ENCODE measurements at places on chromosomes 3 and 15.
A peak's percentile ranks its signal among the peaks of the same experiment; 100 is the strongest.

DNA sequence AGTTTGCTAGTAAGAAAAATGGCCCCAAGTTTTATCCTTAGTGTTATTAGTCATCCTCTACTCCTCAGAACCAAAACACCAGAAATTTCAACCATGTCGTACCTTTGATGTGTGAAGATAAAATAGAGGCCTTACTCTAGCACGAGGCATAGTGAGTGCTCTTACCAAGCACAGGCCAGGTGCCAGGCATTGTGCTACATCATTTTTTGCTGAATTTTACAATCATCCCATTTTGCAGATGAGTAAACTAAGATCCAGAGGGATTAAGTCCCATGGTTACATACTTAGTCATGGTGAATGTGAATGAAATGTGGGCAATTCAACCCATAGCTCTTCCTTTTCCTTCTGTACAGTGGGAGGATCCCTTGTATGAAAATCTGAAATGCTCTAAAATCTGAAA, 15.2 kb downstream of the LMCD1 start:
- no peak for DNase-seq

DNA sequence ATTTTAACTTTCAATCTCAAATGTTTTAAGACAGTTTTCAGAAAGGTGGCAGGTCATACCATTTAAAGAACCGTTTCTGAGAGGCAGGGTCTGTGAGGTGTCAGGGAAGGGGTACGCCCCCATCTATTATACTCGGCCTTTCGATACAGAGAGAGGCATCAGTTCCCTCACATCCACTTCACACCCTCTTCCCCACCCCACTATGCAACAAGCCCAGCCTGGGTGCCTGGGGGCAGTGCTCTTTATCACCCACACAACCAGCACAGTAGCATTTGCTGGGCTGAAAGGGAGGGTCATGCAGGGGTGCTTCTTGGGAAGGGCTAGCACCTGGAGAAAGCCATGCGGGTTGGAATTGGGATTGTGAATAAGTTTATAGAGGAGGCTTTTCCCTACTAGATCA, 56.0 kb upstream of the KCNMB2 start:
- DNase-seq = no peak

DNA sequence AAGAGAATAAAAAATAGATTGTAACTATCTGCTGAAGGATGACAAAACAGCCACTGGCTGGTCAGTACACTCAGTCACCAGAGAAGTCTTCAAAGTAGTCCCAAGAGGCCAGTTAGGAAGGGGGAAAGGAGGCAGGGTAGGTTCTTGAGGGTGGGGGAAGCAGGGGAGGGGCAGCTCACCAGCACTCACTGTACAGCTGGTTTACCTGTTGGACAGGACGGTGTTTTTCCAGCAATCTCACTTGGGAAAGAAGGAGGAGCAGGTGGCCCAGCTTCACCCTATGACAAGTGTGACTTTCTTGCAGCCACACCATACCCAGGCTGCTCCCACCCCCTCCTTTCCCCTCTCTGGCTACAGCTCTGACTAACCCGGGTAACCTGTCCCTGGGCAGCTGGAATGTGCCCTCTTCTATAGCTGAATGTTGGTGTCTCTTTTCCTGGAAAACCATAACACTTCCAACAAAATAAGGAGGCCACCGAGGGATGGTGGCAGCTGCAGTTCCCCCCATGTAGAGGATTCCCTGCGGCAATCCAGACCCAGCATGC, 203.4 kb upstream of the NSMCE3 start:
- no peak for DNase-seq

- DNase-seq = no peak
Observed at GRCh38 chr3:132550579-132551305, 46.3 kb upstream of the ACKR4 start.

GRCh38 chr3:152298393-152299248, 29.9 kb downstream of the MBNL1 start:
- DNase-seq = peak; percentile 88

- DNase-seq = no peak
Observed at GRCh38 chr3:66179793-66180192, 41.0 kb upstream of the SLC25A26 start.

DNA sequence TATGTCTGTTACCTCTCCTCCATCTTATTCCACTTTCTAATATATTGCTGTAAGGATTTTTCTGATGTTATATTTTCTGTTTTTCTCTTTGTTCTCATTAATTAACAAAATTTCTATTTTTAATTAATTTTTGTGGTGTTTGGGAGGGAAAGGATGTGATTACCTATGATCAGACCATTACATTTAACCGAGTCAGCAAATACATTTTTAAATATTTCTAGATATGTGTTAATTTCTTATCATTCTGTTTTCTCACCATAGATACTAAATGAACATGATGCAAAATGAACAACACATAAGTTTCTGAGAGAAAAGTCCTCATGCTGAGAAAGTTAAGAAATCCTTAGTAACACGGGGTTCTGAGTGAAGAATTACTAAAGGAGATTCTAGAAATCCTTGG, 80.6 kb upstream of the P2RY1 start:
- DNase-seq = no peak

GRCh38 chr15:90154861-90155626, 46.1 kb upstream of the SEMA4B start:
- DNase-seq = no peak

DNA sequence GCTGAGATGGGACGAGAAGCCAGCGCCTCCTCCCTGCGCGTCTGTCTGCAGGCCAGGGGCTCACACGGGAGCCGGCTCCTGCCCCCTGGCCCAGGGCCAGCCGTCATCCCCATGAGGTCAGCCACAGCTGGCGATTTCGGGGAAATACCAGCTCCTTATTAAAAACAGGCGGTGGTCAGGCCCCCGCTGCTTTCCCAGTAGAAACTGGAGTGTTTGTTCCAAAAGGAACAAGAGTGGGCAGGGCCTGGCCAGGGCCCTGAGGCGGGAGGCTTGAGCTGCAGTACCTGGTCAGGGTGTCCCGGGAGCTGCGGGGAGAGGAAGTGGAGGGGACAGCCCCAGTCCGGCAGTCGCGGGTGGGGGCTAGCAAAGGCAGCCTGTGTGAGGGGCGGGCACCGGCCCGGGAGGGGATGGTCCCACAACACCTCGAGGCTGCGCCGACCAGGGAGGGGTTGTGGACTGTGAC, 17.8 kb downstream of the MYL3 start:
- no peak for DNase-seq

DNA sequence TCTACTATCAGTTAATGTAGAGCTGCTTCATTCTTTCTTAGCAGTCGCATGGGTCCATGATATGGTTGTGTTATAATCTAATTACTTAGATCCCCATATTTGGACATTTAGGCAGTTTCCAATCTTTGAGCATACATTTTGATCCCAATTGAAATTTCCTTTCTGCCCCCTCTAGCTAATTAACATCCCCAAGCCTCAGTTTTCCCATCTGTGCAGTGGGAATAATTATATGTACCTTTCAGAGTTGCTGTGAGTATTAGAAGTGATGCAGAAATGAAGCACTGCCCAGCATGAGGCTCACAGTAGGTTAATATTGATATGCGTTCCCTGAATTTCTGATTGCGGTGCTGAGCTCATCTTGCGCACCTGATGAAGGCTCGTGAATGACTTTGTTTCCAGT, 21.8 kb downstream of the SPSB4 start:
- no peak for DNase-seq

GRCh38 chr3:122940628-122941086, 86.9 kb downstream of the SEMA5B start:
- no peak for DNase-seq

DNA sequence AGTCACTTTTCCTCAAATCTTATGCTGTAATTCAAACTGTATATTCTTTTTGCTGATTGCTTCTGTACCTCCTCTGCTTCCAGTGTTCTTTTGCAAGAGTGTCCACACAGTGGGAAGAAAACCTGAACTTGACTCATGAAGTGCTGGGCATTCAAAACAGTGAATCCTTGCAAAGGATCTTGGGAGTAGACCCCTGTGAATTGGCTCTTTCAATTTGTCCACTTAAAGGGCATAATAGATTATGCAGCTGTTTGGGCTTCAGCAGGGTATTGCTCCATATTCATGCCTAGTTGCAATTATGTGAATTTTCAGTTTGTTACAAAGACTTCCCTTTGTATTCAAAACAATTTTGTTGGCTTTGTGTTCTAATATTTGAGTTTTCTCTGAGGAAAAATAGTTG, 11.4 kb downstream of the ZFAND6 start:
- DNase-seq = no peak

DNA sequence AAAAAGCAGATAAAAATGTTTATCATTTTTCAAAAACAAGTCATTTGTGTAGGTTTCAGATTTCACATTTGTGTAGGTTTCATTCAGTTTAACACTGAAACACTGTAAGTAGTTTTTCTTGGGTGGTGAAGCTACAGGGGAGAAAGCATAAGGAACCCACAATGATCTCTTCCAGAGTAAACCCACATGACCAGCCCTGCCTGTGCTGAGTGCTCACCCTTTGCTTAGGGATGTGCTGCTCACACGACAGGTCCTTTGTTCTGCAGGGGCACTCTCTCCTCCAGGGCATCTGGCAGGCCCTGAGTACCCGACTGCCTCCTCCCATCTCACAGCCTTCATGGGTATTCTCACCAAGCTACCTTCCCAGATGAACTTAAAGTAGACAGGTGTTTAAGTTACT, 28.9 kb downstream of the ZXDC start:
- DNase-seq = no peak

DNA sequence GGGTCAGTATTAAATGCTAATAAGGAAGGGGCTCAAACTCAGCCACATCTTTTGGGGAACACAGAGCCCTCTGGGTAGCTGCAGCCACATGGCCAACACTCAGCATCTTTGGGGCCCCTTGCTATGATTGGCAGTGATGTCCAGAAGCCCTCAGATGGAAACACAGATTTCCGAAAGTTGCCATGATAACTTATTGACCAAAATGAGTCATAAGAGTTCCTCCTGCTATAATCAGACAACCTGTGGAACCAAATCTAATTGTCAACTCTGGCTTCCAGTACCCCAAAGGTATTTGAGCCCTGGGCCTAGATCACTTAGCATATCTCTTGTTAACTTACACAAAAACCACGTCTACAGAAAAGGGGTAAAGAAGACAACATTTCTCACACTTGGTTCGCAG, 392.2 kb downstream of the KCNH8 start:
- DNase-seq = no peak

DNA sequence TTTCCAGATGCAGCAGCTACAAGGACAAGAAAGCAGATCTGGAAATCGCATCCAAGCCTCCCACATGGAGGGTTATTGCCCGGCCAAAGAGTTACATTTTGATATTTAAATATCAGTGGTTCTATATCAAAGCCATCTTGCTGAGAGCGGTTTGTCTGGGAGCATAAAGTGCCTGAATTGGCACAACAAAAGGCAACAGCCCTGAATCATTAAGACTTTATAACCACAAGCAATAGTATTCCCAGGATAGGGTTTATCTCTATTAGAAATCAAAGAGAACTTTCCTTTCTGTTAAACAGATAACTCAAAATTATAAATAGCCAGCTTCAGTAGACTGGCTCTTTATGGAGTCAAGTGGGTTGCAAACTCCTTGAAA, 564.7 kb downstream of the ROBO1 start:
- no peak for DNase-seq

GRCh38 chr15:74365598-74366445, 1.6 kb downstream of the CYP11A1 start:
- DNase-seq = no peak

GRCh38 chr3:50950591-50950990, 275.9 kb downstream of the DOCK3 start:
- no peak for DNase-seq

GRCh38 chr3:194061421-194062030, 74.4 kb upstream of the HES1 start:
- DNase-seq = no peak

DNA sequence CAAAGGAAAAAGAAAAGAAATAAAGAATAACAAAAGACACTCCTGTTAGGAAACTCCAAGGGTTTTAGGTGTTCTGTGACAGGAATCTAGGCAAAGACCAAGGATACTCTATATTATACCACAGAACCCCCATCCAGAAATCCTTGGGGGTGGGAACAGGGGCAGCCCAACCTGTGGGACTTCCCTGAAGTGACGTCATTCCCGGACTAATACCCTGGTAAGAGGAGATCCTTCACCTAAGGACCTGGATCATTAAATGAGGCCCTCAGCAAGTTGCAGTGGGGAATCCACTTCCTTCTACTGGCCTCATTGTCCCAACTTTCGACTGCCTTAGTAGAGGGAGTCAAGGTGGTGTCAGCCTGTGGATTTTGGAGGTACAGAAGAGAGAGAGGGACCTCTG, 41.1 kb upstream of the ZNF148 start:
- no peak for DNase-seq

DNA sequence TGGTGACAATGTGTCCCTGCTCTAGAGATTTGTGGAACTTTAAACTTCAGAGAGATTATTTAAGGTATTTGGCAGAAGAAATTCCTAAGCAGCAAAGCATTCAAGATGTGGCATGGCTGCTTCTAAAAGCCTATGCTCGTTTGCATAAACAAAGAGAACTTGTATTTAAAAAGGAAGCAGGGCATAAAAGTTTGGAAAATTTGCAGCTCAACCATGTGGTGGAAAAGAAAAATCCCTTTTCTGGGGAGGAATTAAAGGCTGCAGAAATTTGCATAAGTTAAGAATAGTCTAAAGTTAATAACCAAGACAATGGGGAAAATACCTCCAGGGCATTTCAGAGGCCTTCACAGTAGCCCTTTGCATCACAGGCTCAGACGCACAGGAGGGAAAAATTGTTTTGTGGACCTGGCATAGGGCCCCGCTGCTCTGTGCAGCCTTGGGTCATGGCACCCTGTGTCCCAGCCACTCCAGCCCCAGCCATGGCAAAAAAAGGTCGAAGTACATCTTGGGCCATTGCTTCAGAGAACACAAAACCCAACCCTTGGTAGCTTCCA, 1109.1 kb downstream of the OTOL1 start:
- no peak for DNase-seq

GRCh38 chr3:113828600-113828999, 10.0 kb upstream of the GRAMD1C start:
- no peak for DNase-seq

DNA sequence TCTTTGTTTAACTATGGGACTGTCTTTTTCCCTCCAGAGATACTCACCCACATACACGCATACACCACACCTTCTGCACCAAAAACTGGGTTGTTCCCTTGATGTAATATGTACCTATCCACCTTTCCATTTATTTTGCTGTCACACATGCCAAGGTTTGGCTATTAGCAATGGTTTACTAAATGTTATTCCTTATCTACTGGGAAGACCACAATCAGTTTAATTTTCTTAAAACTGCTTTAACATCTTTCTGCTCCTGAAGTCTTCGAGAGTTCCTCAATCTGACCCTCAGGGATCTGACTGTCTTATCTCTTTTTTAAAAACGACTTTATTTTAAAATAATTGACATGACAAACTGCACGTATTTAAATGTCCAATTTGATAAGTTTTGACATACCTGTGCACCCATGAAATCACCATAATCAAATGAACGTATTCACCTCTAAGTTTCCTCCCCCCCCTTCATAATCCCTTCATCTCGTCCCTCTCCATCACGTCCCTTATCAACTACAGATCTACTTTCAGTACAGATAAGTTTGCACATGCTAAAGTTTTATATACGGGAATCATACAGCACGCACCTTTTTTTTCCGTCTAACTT, 805 bp upstream of the TRPM7 start:
- no peak for DNase-seq

- DNase-seq = no peak
Observed at GRCh38 chr3:45060165-45060892, 34.2 kb downstream of the CLEC3B start.

- DNase-seq = no peak
Observed at GRCh38 chr3:80970292-80970691, 791.2 kb downstream of the GBE1 start.

GRCh38 chr3:195071916-195072820, 198.8 kb downstream of the XXYLT1 start:
- no peak for DNase-seq
